ENCODE measurements at places on chromosomes 2 and 18.

DNA sequence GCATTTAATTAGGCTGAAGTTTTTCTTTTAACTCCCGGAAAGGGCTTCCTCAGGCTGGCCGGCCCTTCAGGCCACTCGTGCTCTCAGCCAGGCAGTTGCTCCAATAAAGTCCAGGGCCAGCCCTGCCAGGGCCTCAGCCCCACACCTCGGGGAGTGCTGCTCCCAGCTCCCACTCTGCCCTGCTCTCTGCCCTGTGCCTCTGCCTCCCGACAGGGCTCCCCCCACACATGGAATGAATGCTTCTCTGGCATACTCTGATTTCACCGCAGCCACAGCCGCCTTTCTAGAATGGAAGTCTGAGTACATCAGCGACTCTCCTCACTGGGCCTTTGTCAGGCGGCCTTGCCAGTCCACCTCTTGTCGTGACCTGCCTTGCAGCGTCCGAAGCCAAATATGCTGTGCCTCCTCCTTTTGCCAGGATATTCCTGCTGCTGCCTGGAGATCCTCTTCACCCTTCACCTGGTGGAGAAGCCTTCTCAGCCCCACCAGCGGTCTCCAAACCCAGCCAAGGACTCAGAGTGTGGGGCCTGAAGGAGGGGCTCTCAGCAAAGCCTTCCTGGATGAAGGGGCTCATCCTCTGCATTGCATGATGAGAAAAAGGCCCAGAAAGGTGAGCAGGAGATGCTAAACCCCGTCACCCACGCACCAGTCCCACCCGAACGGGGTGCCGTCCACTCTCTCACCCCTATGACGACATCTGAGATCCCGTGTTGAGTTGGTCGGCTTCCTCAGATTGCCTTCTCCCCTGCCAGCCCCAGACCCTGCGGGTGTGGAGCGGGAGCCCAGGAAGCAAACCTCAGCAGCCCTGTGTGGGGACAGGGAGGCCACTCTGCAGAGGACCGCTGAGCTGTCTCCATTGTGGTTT is 472.7 kb upstream of the HS6ST1 start:
- no peak for DNase-seq

DNA sequence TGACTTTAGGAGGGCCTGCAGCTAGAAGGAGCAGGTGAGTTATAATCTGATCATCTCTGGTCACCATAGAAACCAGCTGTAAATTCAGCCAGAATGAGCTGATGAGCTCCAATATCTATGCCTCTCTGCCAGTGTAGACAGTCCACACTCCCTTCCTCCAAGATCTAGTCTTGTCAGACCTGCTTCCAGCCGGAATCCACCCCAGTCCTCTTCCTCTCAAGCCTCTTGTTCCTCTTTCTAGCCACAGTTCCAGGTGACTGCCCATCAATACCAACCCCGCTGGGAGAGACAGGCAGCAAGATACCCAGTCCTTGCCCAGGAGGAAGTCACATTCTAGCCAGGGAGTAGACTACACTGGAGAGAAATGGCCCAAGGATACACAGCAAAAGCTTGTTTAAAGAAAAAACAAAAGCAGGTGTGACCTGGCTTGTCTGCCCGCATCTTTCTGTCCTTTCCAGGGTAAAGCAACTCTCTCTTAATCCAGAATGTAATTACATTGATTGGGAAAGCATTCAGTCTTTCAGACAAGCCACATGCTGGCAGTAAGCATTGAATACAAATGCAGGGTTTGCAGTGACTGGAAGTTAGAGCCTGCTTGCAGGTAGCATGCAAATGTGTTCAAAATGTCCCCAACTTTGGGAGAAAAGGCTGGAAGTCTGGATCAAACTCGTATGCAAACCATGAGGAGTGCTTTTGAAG is 9.0 kb upstream of the SLC35F6 start:
- no peak for DNase-seq

DNA sequence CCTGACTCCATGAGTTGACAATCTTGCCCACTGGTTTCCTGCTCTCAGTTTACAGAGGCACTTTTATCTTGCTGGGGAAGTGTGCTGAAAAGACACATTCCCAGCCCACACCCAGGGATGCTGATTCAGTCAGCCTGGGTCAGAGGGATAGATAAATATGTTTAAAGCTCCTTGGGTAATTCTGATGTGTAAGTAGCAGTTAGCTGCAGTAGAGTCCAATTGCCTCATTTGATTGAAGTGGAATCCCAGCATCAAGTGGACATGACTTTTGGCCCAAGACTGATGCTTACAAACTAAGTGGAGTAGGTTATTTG is 29.4 kb downstream of the PSD4 start:
- no peak for DNase-seq

DNA sequence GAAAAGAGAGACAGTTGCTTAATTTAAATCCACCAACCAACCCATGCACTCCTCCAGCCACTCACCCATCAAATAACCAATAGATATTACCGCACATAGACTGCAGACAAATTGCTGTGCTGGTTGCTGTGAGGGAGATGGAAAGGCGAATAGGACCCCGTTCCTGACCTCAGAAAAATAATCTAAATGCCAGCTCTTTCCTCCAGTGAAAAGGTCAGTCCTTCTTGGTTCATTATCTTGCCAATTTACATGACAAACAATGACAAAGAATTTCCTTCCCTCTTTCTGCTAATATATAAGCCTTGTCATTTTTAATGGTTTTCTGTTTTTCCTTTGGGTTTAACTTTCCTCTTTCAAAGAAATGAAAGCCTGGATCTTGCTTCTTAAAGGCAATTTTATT is 61.6 kb downstream of the MEP1B start:
- DNase-seq, result no peak

DNA sequence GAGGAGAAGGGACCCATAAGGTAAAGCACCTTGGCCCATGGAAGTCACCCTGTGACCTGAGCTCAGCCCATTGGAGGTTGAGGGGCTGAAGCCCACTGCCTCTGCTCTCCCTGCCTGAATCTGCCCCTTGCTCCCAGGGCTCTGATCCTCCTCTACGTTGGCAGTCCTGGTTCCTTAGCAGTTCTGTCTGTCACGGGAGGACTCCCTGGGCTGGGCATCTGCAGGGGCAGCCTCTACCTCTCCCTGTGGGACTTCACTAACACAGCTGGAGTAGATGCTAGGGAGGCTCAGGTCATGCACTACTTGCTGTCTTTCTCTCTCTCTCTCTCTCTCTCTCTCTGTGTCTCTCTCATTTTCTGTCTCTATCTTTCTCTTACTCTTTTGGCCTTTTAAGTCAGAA is 8.7 kb downstream of the GYPC start:
- no peak for DNase-seq

DNA sequence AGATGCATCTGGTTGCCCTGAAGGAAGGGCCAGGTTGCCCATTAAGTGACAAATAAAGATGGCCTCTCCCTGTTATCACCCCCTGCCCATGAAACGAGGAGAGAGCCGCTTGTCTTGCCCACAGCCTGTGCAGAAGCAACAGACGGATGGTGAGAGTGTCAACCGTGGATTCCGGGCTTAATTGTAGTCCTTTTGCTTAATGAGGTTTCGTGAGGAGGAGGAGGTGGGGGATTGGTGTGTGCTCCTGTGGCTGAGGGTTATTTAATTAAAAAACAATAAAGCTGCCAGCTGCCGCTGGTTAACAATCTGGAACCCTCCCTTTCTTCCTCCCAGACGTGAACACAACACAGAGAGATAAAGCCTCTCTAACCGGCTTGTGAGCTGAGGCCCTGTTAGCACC is 188.0 kb upstream of the PARD3B start:
- no peak for DNase-seq

- DNase-seq, result no peak
Observed at GRCh38 chr2:46870051-46870839, 45.4 kb downstream of the MCFD2 start.

GRCh38 chr18:27413495-27414401 is 228.6 kb upstream of the CHST9 start:
- DNase-seq, result no peak

Data from Jurkat, Clone E6-1 (cell line).